Right lung (tissue), 10 donors: ENCODE measurements at places on chromosomes 5 and 9. TPM values are rescaled to one million over a fixed set of nuclear protein-coding genes. Genes with fewer than 3 reads are reported as not detected.

DNA sequence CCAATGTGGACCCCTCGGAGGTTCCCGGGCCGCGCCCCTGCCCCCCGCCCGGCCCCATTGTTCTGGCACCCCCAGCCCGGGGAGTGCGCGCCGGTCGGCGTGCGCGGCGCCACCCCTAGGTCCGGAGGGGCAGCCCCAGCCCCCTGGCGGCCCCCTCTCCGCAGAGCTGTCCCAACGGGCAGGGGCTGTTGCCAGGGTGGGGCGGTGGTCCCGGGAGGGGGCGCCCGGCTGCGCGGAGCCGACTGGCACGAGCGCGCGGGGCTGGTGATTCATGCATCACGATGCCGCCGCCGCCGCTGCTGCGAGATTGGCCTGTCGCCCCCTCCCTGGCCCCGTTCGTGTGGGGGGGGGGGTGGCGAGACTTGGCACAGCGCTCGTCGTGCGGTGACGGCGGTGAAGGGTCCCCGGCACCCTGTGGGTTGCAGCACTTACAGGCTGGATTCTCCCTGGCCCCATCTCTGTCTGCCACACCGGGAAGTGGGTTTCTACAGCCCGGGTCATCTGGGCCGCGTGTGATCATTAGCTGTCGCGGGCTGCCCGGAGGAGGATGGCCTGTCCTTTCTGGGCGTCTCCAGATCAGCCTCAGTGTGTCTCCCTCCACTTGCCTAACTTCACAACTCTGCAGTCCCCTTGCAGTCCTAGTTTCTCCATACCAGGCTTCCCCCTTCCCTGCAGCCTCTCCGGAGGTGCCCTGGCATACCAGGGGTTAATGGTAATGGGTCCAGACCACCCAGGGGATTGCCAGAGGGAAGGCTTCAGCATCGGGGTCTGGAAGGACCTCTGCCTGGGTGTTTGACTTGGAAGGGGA, 858 bp downstream of the NCS1 start:
- DNase-seq = no peak

GRCh38 chr5:179152941-179153340, 92.8 kb downstream of the ZNF354C start:
- DNase-seq = no peak

The REEP2 gene
- 1.9 TPM for polyA plus RNA-seq

The CRAT gene
- 29.0 TPM for polyA plus RNA-seq

GRCh38 chr9:89798547-89799120, 193.8 kb downstream of the GADD45G start:
- no peak for DNase-seq

- DNase-seq = peak; percentile 79
Observed at GRCh38 chr9:33510262-33511183, 13.5 kb upstream of the ANKRD18B start.

- DNase-seq = no peak
Observed at GRCh38 chr9:114611516-114612271, 603 bp downstream of the TMEM268 start.

The MEIKIN gene
- polyA plus RNA-seq = not detected

DNA sequence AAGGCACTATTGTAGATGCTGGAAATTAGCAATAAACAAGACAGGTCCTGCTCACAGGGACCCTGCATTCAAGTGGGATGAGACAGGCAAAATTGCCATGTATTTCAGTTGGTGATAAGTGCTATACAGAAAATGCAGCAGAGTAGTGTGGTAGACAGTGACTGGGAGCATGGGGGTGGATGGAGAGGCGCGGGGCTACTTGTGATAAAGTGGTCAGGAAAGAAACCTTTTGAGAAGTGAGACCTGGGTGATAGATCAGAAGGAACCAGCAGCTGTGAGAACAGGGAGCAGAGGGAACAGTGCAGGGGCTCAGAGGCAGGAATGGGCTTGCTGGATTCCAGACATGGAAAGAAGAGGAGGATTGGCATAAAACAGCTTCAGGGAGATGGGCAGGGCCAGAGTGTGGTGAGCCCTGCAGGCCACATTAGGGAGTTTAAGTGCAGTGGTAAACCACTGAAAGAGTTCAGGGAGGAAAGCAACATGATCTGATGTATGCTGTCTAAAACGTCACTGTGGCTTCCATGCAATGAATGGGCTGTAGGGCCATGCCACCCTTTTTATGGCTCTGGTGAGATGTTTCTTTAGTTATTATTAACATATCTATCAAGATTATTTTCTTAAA, 7.3 kb downstream of the CRHBP start:
- no peak for DNase-seq

The ARAP3 gene
- 35.3 TPM for polyA plus RNA-seq

DNA sequence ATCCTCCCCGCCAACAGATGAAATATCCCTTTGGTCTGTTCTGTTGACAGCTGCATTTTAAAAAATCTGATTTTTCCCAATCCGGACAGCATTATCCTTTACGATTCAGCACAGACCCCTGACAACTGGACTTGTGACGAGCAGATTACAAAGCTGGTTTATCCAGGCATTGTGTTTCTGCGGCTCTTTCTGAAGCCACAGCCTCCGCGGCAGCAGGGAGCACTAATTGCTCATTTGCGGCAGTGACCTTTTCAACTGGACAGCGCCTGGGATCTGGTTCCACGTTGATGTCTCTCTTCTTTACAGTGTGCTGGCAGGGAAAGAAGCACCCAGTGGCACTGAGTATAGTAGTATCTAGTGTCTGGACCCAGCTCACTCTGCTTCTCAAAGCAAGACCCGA, 351.2 kb downstream of the ZNF608 start:
- DNase-seq = no peak

GRCh38 chr9:107177243-107177839, 105.7 kb upstream of the RAD23B start:
- no peak for DNase-seq

- DNase-seq = no peak
Observed at GRCh38 chr5:167263185-167263584, 1028.3 kb upstream of the WWC1 start.

DNA sequence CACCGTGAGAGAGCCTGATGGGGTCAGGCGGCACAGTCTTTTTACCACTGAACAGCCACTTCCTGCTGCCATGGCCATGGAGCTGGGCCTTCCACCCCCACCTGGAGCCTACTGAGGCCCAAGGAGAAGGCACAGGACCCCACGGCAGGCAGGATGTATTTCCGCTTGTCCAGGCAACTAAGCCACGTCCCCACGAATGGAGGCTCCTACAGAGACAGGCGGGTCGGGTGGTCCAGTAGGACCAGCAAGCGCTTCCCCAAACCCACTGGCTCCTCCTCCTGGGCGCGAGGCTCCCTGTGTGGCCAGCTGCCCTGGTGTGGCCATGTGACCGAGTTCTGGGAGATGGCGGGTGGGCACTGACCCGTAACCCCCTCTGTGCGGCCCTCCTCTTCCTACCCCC, 66.5 kb downstream of the SECISBP2 start:
- DNase-seq = no peak

DNA sequence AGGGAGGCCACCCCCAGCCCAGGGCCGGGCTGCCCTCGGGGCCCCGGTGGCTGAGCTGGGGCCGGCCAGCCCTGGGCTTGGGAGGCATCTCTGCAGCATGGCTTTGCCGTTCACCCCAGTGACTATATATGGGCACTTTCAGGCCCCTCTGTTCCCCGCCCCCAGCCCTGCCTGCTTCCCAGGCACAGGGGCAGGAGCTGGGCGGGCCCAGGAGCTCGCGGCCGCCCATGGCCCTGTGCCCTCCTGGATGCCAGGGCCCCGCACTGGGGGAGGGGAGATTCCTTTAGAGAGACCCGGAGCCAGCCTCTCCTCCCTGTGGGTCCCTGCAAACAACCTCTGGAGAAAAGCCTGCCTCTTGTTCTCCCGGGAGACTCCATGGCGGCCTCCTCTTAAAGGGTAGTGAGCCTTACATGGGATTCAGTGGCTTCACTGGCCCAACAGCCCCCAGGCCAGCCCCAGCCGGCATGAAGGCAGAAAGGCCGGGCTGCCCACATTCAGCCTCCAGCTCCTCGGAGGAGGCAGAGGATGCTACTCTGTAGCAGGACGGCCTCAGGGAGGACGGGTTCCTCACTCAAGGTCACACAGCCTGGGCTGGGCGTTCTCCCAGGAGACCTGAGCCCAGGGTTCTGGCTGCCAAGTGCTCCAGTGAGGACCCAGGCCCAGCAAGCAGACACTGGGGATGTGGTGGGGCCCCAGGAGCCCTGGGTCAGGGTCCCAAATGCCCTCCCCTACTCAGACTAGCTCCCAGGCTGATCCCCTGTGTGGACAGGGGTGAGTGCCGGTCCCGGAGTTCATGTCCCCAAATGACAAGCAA, 4.1 kb downstream of the NACC2 start:
- no peak for DNase-seq

- DNase-seq = no peak
Observed at GRCh38 chr5:135438636-135439221, 8.4 kb downstream of the DCANP1 start.

DNA sequence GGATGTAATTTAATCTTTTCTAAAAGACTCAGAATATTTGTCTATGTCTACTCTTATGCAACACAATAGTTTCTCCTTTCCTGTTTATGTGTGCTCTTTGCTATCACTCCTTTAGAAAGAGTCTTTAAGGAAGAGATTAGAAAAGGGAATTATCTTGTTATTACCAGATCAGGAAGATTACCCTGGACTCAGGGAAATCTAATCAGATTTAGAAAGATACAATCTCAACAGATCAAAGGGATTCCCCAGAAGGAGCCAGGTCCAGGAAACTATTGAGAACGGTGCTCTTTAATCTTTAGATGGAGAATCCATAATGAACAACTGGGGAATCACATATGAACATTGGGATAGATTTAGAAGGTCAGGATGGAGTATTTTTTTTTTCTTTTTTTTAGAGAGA, 32.4 kb upstream of the ZFR start:
- DNase-seq = no peak

The RNF183 gene
- 0.61 TPM for polyA plus RNA-seq

DNA sequence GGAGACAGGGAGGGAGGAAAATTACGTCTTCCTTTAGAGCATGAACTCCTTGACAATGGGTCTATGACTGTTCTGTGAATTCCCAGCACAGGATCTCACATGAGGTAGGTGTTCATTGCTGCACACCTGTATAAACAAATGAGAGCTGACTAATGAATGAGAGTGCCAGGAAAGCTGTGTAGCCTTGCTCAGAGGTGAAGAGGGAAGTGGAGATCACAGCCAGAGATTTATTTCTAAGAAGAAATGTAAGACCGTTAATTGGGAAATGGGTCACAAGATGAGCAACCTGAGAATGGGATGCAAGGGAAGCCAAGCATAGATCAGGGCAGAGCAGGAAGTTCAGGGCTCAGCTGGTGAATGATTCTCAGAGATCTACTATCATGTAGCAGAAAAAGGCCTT, 295.1 kb downstream of the CDK5RAP2 start:
- DNase-seq = no peak

GRCh38 chr5:94810877-94811276, 192.4 kb downstream of the SLF1 start:
- no peak for DNase-seq

DNA sequence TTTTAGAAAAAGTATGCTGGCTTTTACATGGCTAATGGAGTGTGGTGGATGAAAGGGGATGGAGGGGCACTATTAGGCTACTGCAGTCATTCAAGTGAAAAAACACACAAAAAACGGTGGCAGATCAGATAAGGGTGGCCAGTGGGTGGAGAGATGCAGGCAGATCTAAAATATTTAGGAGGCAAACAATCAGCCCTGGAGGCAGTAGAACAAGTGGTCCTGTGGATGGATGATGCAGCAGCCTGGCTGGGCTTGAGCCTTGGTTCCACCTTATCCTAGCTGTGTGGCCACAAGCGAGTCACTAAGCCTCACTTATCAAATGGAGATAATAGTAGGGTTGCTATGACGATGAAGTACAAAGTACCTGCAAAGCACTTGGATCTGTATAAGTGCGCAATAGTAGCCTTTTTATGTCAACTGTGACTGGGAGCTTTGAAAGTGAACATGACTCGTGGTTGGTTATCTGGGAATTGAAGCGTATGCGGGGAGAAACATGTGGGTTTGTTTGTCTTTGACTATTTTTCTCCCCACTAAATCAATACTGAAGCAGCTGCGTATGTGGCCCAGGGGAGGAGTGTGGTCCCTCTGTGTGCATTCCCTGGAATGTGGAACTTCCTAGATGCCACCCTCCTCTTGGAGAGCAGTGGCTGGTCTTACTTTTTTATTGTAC, 20.2 kb downstream of the NSG2 start:
- DNase-seq = no peak

GRCh38 chr5:53073348-53073747, 36.2 kb downstream of the MOCS2 start:
- no peak for DNase-seq

- DNase-seq = no peak
Observed at GRCh38 chr5:141402553-141403243, at the start of gene PCDHGA9. Gene PCDHGA9, plus strand, starts transcription at chr5:141402778. Its CDS starts 175 bp downstream, at chr5:141402953.

The MCCC2 gene
- 47.9 TPM for polyA plus RNA-seq

- no peak for DNase-seq
Observed at GRCh38 chr9:109493648-109494047, 4.5 kb downstream of the PTPN3 start.

DNA sequence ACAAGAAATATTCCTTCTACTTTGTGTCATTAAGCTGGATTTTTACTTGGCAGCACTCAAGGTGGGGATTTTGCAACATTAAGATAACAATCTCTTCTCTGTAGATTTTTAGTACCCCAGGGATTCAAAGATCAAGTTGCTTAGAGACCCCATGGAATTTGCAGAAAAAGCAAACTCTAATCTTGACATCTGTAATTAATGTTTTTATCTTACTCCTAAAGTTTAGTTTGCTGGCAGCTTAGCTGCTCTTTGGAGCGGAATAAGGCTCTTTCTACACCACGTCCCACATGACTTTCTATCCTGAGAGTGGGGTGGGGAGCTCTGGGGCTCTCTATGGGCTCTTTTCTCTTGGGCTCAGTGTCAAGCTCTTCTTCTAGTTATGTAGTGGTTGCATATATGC, 21.7 kb upstream of the SPDL1 start:
- DNase-seq = no peak

GRCh38 chr9:116124472-116125040, 29.0 kb upstream of the PAPPA start:
- no peak for DNase-seq

- no peak for DNase-seq
Observed at GRCh38 chr5:96743805-96744204, 63.9 kb downstream of the ERAP1 start.

DNA sequence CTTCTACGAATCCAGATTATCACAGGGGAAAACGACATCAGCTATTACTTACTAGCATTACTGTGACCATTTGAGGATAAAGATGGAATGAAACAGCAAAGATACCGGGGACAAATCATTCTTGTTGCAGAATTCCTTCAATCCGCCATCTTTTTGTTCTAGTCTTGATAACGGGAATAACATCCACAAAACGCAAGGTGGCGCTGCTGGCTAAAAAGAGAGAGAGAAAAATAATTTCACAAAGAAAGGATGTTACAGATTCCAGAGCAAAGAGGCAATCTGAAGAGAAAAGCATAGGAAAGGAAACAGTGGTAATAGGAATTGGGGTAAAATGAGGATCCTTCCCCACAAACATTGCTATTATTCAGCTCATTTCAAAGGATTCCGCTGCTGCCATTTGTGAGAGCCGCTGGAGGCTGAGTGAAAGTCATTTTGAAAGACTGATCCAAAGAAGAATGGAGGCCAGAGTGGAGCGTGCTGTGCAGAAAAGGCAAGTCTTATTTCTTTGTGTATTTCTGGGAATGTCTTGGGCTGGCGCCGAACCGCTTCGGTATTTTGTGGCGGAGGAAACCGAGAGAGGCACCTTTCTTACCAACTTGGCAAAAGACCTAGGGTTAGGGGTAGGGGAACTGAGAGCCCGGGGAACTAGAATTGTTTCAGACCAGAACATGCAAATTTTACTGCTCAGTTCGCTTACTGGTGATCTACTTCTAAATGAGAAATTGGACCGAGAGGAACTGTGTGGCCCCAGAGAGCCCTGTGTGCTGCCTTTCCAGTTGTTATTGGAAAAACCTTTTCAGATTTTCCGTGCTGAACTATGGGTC, at the start of gene PCDHB7:
PCDHB7 (plus strand) TSS at position 264 of the 824 bp plus-strand sequence; CDS start at position 456, 192 bp downstream.
- peak; percentile 12 for DNase-seq

GRCh38 chr5:128154943-128155342, 71.4 kb downstream of the SLC12A2 start:
- DNase-seq = no peak
